Left lung (tissue), 14 donors: ENCODE measurements at places on chromosomes 5 and 9. TPM values are rescaled to one million over a fixed set of nuclear protein-coding genes. Genes with fewer than 3 reads are reported as not detected.

The PAM gene
- 93.3 TPM for polyA plus RNA-seq

The DNAJC25 gene
- polyA plus RNA-seq = 15.6 TPM

The IL33 gene
- 151 TPM for polyA plus RNA-seq

The CXCL14 gene
- polyA plus RNA-seq = 61.2 TPM

The BTNL8 gene
- polyA plus RNA-seq = 1.1 TPM

The FGF10 gene
- 41.3 TPM for polyA plus RNA-seq

The FAM169A gene
- 6.2 TPM for polyA plus RNA-seq

The ST8SIA4 gene
- polyA plus RNA-seq = 11.7 TPM

The LECT2 gene
- 2.0 TPM for polyA plus RNA-seq

The WNK2 gene
- polyA plus RNA-seq = 5.7 TPM

The PKD2L2 gene
- 0.43 TPM for polyA plus RNA-seq

The CCNJL gene
- 10.9 TPM for polyA plus RNA-seq

The IL5 gene
- polyA plus RNA-seq = 0.31 TPM

The DDX4 gene
- polyA plus RNA-seq = 0.04 TPM

The FAM81B gene
- 9.6 TPM for polyA plus RNA-seq

The C9orf153 gene
- polyA plus RNA-seq = 0.37 TPM

The KCNN2 gene
- 3.1 TPM for polyA plus RNA-seq

The TSTD2 gene
- polyA plus RNA-seq = 33.9 TPM

The TCOF1 gene
- 35.0 TPM for polyA plus RNA-seq
